ENCODE measurements at places on chromosomes 3 and 15. TPM values are rescaled to one million over a fixed set of nuclear protein-coding genes. Genes with fewer than 3 reads are reported as not detected.
A peak's percentile ranks its signal among the peaks of the same experiment; 100 is the strongest.

The ASB14 gene
- total RNA-seq = not detected

DNA sequence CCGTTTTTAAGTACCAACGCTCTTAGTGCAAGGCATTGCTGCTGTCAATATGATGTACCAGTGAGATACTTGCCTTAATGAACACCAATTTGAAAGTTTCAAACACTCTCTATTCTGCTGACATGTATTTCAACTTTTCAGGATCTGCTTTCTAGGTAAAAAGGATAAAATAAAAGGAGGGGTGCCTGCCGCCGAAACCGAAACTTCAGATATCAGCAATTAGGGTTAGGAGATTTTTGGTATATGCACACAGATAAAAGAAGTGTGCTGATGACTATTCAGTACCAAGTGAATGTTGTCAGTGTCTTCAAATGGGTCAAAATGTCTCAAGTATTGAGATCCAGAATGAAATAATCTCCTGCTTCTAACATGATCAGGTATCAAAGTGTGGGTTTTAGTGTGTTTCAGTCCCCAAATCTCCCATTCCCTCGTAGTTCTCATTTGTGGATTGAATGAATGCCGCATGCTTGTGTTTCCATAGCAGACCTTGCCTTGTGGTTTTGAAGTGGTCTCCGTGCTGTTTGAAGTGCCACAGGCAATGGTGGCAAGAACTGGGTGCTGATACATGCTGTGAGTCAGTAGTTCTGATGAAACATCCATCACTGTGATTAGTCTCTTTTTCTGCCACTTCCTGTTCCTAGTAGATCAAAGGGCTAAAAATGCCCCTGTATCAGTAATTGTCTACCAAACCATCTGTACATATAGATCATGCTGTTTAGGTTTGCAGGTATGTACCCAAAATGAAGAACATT lies 22.5 kb downstream of the CHST14 start:
- peaks cover 18% of the 10 kb centered on the region for H3K4me1 ChIP-seq
- DNase-seq = no peak
- H3K27ac ChIP-seq = peak overlapping the region; percentile 27
- H3K36me3 ChIP-seq = no peaks in the 10 kb centered on the region
- H3K27me3 ChIP-seq = peaks cover 12% of the 10 kb centered on the region

DNA sequence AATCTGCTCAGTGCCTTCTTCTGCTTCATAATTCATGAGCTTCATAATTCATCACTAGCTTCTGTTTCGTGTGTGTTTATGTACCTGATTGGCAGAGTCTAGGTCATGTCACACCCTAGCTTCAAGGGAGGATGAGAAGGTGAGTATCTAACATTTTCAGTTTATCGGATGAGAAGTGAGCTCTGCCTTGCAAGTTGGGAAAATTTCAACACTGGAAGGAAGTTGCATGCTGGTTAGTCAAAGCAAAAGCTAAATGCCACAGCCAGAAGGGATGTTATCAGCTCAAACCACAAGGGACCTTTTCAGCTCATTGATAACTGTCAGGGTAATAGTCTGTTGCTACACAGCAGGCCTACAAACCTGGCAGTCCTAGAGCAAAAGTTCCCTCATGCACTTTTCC lies 7.3 kb upstream of the TNFSF10 start:
- peaks cover 37% of the 10 kb centered on the region for H3K4me1 ChIP-seq
- no peaks in the 10 kb centered on the region for H3K36me3 ChIP-seq
- peak; percentile 77 for DNase-seq
- H3K4me3 ChIP-seq = peak overlapping the region; percentile 55
- H3K27me3 ChIP-seq = no peaks in the 10 kb centered on the region
- H3K27ac ChIP-seq = peak overlapping the region; percentile 92

- peak overlapping the region; percentile 69 for H3K4me3 ChIP-seq
- H3K27ac ChIP-seq = peak overlapping the region; percentile 87
- H3K27me3 ChIP-seq = no peaks in the 10 kb centered on the region
- DNase-seq = no peak
Measured at GRCh38 chr15:60525341-60526039, 46.5 kb upstream of the ICE2 start.

The SLC12A1 gene
- total RNA-seq = not detected
